NCI-H460 (cell line): ENCODE measurements at places on chromosomes 13 and 19. TPM values are rescaled to one million over a fixed set of nuclear protein-coding genes. Genes with fewer than 3 reads are reported as not detected.

- no peak for DNase-seq
These were observed 220.9 kb downstream of the FOXO1 start for GRCh38 chr13:40445557-40445990.

DNA sequence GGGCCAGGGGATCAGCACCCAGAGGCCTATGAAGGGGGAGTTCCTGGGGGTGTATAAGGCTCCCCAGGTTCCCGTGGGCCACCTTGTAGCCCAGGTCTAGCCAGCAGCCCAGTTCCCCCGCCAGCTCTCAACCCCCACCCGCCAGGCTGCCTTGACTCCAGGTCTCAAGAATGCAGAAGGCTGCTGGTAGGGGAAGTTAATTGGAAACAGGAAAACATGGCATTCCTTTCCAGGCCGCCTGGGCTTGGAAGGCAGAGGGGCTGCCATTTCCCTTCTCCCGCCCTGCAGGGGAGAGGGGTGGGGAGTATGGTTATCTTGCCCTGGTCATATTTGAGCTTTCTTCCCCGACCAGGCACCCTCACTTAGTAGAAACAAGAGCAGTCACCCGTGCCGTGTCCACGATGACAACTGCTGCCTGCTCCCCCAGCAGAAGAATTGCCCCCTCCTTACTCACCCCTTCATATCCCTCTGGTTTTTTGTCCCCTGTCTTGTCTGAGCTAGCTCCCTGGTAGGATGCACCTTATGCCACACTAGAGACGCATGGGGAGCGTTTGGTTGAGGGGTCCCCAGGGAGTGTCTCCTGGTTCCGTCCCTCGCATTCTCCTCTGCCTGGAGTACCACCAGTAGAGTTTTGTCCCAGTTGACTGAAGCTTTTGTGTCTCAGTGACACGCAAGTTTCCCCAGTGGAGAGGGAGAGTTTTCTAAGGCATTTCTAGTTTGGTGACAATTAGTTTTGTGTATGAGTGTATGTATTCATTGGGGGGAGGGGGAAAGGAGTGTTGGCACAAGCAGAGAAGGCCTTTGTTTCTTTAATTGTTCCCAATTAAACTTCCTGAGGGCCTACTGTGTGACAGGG lies 4.5 kb downstream of the BICRA start:
- no peak for DNase-seq

ZNF121 gene
- total RNA-seq, result 80.1 and 86.4 TPM in 2 replicates

DNA sequence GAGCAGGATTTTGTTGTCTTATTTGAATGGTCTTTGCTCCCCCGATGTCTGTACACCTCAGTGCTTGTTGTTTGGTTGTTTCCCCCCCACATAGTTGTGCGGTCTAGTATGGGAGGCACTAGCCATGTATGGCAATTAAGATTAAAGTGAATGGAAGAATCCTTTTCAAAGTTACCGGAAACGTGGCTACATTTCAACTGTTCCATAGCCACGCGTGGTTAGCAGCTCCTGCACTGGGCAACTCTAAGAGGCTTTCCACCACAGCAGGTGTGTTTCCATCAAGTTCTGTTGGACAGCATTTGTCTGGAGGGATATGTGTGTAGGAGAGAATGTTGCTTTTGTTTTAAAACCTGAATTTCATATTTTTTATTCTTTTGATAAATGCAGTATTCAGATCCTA lies 247.3 kb downstream of the GGACT start:
- DNase-seq, result no peak

DNA sequence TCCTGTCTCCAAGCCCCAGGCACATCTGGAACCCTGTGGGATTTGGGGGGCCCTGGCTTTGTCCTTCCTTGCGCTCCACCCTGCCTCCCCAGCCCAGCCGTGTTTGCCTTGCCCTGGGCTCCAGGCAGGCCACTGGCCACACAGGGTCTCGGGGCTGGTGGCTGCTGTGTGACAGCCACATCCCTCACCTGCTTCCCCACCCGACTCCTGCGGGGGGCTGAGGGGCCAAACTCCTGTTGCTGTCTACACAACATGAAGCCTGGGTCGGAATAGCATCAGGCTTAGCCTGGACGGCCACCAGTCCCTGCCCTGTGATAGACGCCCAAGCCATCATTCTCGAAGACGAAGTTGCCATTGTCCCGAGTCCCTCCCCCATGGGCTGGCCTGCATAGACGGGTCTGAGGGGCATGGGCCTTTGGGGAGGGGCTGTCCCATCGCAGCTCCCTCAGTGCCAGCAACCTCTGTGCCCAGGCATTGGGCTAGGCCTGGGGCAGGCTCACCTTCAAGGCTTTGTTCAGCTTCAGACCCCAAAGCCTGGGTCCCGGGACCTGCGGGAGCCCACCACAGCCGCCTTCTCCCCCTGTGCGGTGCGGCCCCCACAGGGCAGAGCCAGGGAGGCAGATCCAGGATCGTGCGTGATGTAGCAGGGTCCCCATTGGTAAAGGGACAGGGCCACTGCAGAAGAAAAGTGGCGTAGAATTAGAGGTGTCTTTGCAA lies 15.5 kb upstream of the TEKTIP1 start:
- no peak for DNase-seq

WDR87 gene
- not detected in 2 replicates for total RNA-seq

PDX1 gene
- total RNA-seq, result 0.12 TPM in 1 of 2 replicates, not detected in the other
